GF-D8 (cell line): ENCODE measurements at places on chromosomes 3 and 15.

- DNase-seq: no peak
Observed at GRCh38 chr15:91694131-91694830, 159.2 kb upstream of the SLCO3A1 start.

GRCh38 chr15:32125595-32125994, 95.3 kb downstream of the CHRNA7 start:
- DNase-seq: no peak

GRCh38 chr15:76973362-76973743, 21.6 kb upstream of the PSTPIP1 start:
- peak; percentile 21 for DNase-seq

DNA sequence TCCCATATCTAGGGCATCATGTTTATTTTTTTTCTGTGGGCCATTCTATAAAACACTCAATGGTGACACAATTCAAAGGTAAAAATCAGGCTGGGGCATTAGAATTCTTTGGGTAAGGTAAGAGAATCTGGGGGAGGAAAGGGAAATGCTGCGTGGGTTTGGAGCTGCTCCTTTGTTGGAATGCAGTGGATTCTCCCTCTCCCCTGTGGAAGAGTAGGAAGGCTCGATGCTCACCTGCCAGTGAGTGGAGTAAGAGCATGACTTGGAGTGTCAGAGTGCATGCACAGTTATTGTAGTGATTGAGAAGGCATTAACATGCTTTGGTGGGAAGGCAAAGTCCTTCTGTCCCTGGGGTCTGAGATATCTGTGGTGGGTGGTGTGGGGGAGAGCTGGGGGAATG, 280.0 kb downstream of the PDCD6IP start:
- DNase-seq: no peak

- no peak for DNase-seq
Observed at GRCh38 chr15:75584121-75584520, 5.0 kb upstream of the PTPN9 start.

DNA sequence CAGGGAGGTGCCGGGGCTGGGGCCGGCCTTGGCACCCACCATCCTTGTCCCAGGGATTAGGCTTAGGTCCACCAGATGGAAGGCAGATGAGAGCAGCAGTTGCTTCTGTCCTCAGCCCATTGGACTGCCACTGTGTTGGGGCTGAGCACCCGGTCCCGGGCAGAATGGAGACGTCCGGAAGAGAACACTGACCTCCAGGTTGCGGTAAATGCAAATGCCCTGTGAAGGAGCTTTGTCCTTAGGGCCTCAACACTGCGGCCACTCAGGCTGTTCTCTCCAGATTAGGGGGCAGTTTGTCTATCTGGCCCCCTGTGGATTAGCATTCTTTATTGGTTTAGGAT, at the start of gene SERINC4:
Gene SERINC4 (minus strand): TSS at position 276 of the 341 bp plus-strand sequence. CDS start 234 bp downstream, at position 42.
- DNase-seq: no peak

- no peak for DNase-seq
Observed at GRCh38 chr3:190941694-190942260, 79.3 kb upstream of the GMNC start.

GRCh38 chr15:75452865-75453702, 1.6 kb upstream of the SIN3A start:
- DNase-seq: peak; percentile 22

DNA sequence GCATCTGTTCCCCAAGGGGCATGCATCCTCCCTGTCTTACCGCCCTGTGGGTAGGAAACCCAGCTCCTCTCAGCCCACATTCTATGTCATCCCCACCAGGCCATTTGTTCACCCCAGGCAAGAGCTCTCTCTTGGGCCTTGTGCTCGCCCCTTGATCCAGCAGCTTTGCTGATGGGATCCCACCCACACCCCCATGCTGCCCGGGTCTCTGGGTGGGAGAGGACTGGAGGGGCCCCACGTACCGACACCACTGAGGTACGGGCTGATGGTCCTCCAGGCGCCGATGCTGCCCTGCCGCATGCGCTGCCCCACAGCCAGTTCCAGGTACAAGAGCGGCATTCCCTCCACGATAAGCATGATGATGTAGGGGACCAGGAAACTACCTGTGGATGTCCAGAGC, 14.5 kb downstream of the SLC6A20 start:
- DNase-seq: no peak

GRCh38 chr3:42902257-42902656, 3.7 kb upstream of the ZNF662 start:
- DNase-seq: no peak

GRCh38 chr15:40506964-40507571, 36.3 kb downstream of the CHST14 start:
- no peak for DNase-seq

DNA sequence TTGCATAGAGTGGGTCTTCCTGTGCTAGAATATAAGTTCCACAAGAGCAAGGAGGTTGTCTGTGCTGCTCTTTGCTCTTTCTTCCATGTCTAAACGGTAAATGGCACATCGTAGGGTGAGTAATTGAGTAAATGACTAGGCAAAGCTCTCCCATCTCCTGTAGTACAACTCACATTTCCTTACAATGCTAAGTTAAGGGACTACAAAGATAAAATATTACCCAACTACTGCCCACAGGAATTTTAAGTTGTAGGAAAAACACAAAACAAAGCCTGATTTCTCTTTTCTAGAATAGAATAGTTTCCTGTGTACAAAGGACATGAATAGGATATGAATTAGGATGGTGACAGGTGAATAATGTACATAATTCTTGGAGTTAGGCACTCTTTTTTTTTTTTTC, 19.9 kb upstream of the LRIG1 start:
- DNase-seq: no peak
